ENCODE measurements at places on chromosomes 4 and X. TPM values are rescaled to one million over a fixed set of nuclear protein-coding genes. Genes with fewer than 3 reads are reported as not detected.

PHKA1 gene
- 12.8 TPM for total RNA-seq

GABRE gene
- total RNA-seq, result 16.8 TPM

FAM53A gene
- total RNA-seq, result 3.6 TPM

SPANXB1 gene
- not detected for total RNA-seq

NIPAL1 gene
- total RNA-seq, result 7.2 TPM

MAGEA4 gene
- not detected for total RNA-seq

PARM1 gene
- total RNA-seq, result 0.21 TPM

PRDX4 gene
- total RNA-seq, result 230 TPM

All from tracheal epithelial cell (primary cell).